ENCODE measurements at places on chromosomes 16 and 17. TPM values are rescaled to one million over a fixed set of nuclear protein-coding genes. Genes with fewer than 3 reads are reported as not detected.

- DNase-seq = no peak
These were observed 70.3 kb downstream of the PMP22 start for GRCh38 chr17:15194859-15195277.

DNA sequence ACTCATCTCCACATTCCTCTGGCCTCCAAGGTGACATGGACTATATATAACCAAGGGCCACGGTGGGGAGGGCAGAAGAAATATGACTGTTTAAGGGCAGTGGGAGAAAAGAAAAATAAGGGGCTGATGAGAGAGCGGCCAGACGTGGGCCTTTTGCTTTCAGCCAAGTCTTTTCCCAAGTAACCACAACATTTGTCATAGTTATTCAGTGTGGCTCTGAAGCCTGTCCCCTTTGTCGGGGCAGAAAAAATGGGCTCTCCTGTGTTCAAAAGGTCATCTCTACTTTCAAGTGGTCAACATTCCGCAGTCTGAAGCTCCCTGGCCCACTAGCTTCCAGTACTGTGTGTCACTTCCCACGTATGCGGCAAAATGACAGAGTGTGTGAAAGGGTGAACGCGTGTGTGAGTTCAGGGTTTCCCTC is 245.4 kb downstream of the NTN1 start:
- DNase-seq = no peak

The PIRT gene
- total RNA-seq = 0.18 TPM

The CD300H gene
- total RNA-seq = not detected

The CIBAR2 gene
- not detected for total RNA-seq
